ENCODE measurements at places on chromosomes 3 and 15. TPM values are rescaled to one million over a fixed set of nuclear protein-coding genes. Genes with fewer than 3 reads are reported as not detected.

Gene CCR3
- total RNA-seq = not detected

Gene C15orf62
- total RNA-seq = not detected

Gene OSTN
- total RNA-seq = not detected

Gene LDHAL6B
- not detected for total RNA-seq

Gene SCG3
- not detected for total RNA-seq

Gene ITPKA
- total RNA-seq = 2.6 TPM

Gene UBP1
- total RNA-seq = 62.0 TPM

Gene LRRN1
- not detected for total RNA-seq

Gene SNX4
- 21.1 TPM for total RNA-seq

Gene DZIP1L
- 6.1 TPM for total RNA-seq

GRCh38 chr3:73805435-73805834 is 180.7 kb upstream of the PDZRN3 start:
- DNase-seq = no peak

- DNase-seq = no peak
These were observed 2.6 kb upstream of the HHATL start for GRCh38 chr3:42705058-42705767.

GRCh38 chr3:71214797-71215196 is 368.7 kb downstream of the FOXP1 start:
- no peak for DNase-seq

DNA sequence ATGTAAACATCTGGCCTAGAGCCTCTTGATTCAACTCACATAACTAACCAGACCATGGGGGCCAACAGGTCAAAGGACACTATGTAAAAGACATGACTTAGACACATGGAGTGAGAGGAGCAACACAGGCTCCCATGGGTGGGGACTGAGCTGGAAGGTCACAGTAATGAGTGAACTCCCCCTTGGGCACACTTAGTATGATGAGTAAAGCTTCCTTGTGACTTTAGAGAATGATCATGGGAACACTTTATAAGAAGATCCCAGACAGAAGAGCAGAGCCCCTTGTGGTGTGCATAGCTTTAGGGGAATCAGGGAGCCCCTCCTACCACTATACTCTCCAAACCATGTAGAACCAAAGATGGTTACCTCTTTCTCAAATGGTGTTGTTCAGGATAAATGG is 10.2 kb downstream of the GCSAM start:
- no peak for DNase-seq

GRCh38 chr3:187593451-187593850 is 76.7 kb downstream of the SST start:
- DNase-seq = no peak

DNA sequence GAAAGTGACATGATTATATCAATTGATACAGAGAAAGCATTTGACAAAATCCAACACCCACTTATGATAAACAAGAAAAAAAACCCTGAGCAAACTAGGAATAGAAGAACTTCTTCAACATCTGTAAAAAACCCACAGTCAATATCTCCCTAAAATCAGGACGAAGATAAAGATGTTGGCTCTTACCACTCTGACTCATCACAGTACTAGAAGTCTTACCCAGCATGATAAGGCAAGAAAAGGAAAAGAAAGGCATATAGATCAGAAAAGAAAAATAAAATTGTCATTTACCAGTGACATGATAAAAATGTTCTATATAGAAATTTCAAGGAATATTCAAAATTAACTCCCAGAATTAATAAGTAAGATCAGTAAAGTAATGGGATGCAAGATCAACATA is 7.2 kb upstream of the FBXW12 start:
- no peak for DNase-seq

GRCh38 chr15:100101426-100102089 is 240.2 kb downstream of the ADAMTS17 start:
- no peak for DNase-seq

DNA sequence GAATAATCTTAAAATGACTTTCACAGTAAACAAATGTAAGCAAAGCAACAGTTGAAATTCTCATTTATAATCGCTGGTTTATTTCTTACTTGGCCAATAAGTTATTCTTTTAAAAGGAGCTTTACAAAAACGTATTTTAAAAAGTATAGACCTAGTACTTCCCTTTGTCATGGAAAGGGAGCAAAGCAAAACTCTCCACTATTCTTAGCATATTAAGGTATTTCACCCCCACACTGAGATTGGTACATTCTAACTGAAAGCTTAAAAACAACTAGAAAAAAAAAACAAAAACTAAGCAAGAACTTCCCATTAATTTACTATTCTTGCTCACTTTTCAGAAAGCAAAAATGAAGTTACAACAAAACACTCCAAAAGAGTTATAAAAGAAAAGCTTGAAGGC is 1.5 kb downstream of the ATG3 start:
- DNase-seq = no peak

GRCh38 chr3:161508852-161509477 is 12.4 kb downstream of the OTOL1 start:
- peak; percentile 0 for DNase-seq

DNA sequence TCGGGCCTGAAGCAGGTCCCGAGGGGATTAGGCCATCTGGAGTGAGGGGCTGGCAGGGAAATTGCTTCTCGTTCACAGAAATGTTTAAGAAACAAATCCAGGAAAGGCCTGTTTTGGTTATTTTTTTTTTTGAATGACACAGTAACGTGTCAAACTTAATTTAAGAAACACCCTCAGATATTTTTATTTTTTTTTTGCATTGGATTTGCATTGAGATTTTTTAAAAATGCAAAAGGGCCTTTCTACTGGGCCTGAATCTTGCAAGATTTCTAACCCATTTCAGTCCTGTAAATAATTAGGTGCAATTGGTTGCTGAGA is 25.0 kb upstream of the KLF13 start:
- DNase-seq = no peak

GRCh38 chr3:161905520-161906132 is 409.0 kb downstream of the OTOL1 start:
- DNase-seq = no peak

DNA sequence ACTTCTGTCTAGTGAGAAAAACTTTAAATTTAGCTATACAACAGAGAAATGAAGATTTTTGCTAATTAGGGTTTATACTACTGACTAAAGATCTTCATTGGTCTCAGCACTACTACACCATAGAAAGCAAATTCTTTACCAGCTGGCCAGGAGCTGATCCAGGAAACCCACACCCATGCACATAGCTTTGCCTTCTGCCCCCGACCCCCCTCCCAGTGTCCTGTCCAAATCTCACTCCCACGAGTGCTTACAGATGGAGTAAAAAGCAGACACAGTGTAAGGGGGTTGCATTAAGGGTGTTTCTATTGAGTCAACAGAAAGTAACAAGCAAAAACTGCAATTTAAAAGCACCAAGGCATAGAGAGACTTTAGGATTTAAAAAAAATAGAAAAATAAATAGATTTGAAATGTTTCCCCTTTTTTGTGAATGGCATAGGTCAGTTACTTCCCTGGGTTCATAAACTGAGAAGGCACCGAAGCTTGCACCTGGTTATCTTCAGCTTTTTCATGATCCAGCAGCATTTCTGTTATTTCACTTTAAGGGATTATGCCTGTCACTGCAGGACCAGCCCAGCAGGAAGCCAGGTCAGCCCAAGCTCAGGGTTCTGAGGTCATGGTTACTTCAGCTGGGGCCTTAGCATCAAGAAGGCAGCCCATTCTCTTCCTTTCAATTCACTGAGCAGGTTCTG is 124.3 kb downstream of the CTNNB1 start:
- no peak for DNase-seq

DNA sequence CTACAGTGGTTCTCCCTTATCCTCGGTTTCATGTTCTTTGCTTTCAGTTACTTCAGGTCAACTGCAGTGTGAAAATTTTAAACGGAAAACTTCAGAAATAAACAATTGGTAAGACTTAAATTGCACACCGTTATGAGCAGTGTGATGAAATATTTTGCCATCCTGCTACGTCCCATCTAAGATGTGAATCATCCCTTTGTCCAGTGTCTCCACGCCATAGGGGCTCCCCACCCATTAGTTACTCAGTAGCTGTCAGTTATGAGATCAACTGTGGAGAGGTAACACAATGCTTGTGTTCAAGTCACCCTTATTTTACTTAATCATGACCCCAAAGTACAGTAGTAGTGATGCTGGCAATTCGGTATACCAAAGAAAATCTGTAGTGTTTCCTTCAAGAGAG is 47.4 kb downstream of the TJP1 start:
- peak; percentile 43 for DNase-seq

DNA sequence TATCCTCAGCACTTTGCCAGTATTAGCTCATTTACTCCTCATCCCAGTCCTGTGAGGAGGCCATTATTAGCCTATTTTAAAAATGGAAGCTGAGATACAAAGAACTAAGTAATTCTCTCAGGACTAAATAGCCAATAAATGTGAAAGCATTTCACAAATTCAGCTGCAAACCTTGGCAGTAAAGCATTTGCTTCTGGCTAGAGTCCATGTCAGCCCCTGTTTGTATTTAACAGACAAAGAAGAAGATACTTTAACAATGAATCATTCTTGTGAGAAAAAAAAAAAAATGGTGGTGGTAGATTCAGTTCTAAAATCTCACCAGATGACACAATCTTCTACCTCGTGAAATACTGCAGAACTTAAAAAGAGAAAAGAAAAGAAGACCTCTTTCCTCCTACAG is 85.0 kb upstream of the CNTN6 start:
- no peak for DNase-seq

DNA sequence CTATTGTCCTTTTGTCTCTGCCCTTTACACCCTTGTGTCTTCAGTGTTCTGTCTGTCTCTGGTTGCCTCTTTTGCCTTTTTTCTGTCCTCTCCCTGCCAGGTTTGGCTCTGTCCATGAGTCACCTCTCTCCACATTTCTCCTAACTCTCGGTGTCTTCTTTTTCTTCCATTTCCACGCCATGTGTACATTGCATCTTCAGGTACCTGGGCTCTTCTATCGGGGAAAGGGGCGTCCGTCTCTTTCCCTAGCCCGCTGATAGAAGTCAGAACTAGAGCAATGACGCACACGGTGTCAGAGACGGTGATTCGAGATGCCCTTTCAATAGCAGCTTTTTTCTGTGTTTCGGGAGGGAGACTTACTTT is 641 bp downstream of the OPA1 start:
- peak; percentile 11 for DNase-seq

- no peak for DNase-seq
These were observed 33.4 kb downstream of the LDHAL6B start for GRCh38 chr15:59240036-59240435.

DNA sequence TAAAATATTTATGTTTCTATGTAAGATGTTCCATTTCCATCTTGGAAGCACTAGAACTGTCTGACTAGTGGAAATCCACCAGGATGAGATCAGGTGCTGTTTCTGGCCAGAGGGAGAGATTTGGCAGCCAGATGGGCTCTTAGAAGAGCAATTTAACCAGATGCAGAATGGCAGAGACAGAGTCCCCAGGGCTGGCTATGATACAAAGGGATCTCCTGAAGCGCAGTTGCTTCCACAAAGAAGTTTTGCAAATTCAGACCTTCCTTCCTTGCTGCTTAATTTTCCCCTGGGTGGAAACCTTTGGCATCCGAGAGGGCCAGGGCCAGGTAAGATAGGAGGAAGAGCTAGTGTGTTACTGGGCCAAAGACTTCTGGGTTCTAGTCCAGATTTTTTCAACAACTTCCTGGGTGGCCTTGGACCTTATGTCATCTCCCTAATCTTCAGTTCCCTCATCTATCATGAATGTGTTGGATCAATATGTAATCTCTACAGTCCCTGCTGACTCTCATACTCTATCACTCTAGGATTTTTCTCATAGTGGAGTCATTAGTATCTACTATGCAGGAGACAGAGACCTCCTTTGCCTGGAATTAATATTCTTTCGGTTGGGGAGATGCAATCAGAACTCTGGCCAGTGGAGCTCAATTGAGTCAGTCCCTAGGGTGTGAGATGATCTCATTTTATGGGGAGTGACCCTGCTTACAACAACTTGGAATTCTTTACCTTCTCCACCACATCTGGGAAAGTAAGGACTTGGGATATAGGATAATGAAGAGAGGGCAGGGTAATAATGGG is 41.1 kb upstream of the NDUFB4 start:
- DNase-seq = peak; percentile 19

DNA sequence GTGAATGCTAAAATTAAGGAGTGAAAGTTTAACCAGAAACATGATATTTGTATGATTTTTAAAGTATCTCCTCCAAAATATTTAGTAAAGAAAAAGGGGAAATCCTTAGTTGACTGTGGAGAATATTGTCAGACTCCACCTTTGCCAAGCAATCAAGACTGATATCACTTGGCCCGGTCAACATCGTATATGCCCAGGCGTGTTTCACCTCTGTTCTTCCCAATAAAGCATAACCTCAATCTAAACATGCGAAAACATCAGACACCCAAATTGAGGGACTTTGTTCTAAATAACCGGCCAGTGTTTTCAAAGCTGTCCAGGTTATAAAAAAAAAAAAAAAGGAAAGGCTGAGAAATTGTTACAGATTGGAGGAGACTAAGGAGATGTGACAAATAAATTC is 54.2 kb upstream of the PPP4R2 start:
- DNase-seq = no peak

Data from HFFc6 (cell line).